HT1080 (cell line): ENCODE measurements at places on chromosomes 6 and 20. TPM values are rescaled to one million over a fixed set of nuclear protein-coding genes. Genes with fewer than 3 reads are reported as not detected.
A peak's percentile ranks its signal among the peaks of the same experiment; 100 is the strongest.

DNA sequence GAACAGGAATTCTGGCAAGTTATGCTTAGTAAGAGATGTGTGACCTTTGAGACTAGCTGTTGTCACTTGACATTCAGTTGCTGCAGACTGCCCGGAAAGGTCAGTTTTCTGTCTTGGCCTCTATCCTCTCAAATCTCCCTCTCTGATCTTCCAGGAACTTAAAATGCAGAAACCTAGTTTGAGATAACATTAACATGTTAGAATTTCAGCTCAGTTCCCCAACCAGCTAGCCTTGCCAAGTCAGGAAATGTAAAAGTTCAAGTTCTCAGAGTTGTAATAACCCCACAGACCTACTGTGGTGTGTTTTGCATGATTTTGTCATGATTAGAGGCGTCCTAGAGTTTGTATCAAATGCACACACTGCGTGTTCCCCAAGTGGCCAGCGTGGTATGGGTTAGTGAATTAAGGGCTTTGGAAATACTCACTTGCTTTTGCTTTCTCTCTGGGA is 46.6 kb downstream of the DUSP22 start:
- no peak for DNase-seq

DNA sequence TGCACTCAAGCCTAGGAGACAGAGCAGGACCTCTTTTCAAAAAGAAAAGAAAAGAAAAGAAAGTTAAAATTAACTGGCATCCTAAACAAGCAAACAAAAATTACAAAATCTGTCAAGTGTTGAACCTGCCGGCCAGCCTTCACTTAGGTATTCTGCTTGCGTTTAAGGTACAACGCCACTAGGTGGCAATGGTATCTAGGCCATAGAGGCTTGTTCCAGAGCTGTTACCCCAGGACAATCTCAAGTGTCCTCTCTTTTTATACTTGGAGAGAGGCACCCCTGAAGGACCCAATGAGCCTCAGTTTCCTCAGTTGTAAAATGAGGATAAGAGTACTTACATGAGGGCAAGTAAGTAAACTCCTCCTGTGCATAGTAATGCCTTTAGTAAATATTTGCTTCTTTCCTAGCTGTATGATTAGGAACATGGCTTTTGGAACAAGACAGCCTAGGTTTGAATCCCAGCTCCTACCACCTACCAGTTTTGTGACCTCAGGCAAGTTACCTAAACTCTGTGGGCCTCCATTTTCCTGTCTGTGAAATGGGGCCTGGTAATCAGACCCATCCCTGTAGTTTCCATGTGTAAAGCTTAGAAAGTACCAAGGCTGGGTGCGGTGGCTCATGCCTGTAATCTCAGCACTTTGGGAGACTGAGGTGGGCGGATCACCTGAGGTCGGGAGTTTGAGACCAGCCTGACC is 5.8 kb upstream of the PACSIN1 start:
- DNase-seq: no peak

DNA sequence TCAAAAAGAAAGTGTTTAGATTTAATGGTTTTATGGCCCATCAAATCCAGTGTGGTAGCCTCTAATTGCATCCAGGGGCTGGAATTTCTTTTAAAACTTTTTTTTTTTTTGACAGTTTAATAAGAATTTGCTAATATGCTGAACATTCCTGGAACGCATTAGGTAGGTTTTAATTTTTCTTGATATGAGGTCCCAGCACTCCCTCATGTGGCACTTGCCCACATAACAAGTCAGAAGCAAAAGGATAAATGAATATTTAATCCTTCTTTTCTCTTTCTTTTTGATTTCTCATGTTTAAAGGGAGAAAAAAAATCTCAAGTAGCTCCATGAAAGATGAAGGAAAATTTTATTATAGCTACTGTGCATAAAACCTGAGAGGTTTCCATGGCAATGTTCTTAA is 13.5 kb downstream of the HAO1 start:
- peak; percentile 50 for DNase-seq

DNA sequence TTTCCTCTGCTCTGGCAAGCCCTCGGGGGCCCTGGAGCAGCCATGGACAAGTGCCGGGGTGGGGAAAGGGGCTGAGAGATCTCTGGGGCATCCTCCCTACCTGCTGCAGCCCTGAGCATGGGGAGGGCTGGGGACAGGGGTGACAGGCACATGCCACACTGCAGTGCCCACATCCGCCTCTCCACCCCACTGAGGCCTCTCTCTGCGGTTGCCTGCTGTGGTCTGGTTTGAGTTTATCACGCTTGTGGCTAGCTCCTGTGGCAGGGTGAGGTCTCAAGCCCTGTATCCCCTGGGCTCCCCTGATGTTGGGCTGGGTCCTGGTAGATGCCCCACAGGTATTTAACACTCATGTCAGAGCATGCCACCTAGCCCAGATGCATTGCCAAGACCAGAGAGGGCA is 52.9 kb upstream of the MLN start:
- DNase-seq: peak; percentile 17

DNA sequence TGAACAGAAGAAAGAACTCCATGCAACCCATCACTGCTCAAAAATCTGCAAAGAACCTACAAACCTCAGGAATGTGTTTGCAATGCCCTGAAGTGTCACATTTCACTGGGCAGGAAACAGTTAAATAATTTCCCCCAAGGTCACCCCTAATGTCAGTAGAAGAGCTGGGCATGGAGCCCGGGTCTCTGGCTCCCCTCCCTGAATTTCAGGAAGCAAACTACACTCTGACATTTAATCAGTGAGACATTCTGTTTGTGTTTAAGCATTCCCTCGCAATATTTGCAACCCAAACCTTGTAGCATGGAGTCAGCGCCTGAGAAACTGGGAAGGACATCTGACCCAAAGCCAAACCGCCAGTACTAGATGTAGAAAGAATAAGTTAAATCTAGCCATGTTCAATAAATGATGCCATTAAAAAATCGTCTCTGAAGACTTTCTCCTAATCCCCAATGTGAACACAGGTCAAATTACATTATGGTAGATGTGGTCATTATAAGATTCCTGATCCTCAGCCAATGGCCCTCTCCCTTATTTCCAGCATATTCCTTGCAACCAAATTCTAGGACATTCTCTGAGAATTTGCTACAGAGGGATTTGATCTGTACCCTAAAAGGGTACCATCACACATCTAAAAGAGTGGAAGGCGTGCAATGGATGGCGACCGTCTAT is 91.2 kb upstream of the ADTRP start:
- DNase-seq: peak; percentile 77

GRCh38 chr6:136318676-136319075 is 29.0 kb upstream of the BCLAF1 start:
- DNase-seq: no peak

- DNase-seq: no peak
These were observed 157.4 kb downstream of the OPRM1 start for GRCh38 chr6:154196333-154196885.

The TMEM217 gene
- 0.37 and 3.4 TPM in 2 replicates for total RNA-seq

The TLDC2 gene
- total RNA-seq: not detected in 2 replicates

DNA sequence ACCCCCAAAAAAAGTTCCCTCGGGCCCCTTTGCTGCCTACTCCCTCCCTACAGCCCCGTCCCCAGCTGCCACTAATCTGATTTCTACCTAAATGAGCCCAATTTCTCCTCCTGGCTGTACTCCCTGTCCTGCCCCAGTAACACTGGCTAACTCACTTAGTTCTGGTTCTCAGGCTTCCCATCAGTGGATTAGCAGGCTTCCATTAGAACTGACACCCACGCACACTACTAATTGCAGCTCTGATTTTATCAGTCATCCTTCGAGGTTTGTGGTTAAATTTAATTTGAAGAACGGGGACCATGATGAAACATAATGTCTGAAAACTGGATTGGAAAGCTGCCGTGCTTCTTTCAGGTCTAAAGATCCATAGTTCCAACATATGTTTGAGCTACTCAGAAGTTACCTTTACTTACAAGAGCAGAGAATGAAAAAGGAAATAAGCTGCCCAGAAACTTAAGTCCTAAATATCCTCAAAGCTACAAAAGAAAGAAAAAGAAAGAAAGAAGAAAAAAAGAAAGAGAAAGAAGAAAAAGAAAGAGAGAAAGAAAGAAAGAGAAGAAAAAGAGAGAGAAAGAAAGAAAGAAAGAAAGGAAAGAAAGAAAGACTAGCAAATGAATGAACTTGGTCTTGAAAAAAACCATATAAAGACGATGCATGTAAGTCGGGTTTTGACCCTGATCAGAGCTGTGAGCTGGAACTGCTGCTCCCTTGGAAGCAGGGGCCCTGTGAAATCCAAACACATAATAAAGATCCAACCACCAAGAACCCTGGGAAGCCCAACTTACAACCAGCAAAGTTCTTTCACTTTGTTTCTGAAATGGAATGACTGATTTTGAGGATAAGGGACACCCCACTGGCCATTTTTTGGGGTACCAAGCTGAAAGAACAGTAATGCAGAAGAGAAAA is 51.7 kb downstream of the CNKSR3 start:
- DNase-seq: no peak

- DNase-seq: peak; percentile 25
These were observed 369.0 kb downstream of the THBS2 start for GRCh38 chr6:168884646-168885086.

The E2F1 gene
- total RNA-seq: 37.1 and 48.7 TPM in 2 replicates

GRCh38 chr6:152290693-152291092 is 346.5 kb downstream of the SYNE1 start:
- DNase-seq: no peak

GRCh38 chr6:170455335-170455979 is 97.7 kb downstream of the PSMB1 start:
- DNase-seq: no peak

GRCh38 chr6:167474171-167474570 is 149.3 kb downstream of the TTLL2 start:
- DNase-seq: no peak

The AIF1 gene
- not detected in 2 replicates for total RNA-seq

DNA sequence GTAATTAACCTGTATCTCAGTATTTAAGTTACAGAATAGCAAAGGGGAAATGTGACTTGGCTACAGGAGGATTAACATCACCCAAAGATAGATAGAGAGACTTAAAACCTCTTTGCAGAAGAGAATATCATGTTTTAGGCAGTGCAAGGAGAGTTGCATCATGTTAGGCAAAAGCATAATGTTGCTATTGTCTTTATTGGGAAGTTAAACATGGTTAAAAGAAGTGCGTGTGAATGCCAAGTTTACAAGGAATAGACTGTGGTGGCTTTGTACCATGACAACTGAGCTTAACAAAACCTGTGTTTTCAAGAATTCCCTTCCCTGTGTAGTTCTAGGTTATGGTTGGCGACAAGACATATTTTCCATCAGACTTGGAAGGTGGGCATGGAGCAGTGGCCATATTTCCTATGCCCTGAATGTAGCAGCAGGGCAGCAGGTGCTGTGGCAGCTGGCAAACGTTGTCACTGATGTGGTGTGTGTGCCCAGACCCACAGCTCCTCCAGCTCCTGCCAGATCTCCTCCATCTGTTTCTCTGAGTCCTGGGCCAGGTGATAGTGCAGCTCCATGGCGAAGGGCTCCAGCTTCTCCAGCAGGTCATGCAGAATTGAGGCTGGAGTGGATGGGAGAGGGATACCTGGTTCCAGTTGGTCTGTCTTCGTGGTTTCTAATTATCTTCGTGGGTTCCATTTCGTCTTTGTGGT is 163.3 kb downstream of the QRSL1 start:
- DNase-seq: no peak

DNA sequence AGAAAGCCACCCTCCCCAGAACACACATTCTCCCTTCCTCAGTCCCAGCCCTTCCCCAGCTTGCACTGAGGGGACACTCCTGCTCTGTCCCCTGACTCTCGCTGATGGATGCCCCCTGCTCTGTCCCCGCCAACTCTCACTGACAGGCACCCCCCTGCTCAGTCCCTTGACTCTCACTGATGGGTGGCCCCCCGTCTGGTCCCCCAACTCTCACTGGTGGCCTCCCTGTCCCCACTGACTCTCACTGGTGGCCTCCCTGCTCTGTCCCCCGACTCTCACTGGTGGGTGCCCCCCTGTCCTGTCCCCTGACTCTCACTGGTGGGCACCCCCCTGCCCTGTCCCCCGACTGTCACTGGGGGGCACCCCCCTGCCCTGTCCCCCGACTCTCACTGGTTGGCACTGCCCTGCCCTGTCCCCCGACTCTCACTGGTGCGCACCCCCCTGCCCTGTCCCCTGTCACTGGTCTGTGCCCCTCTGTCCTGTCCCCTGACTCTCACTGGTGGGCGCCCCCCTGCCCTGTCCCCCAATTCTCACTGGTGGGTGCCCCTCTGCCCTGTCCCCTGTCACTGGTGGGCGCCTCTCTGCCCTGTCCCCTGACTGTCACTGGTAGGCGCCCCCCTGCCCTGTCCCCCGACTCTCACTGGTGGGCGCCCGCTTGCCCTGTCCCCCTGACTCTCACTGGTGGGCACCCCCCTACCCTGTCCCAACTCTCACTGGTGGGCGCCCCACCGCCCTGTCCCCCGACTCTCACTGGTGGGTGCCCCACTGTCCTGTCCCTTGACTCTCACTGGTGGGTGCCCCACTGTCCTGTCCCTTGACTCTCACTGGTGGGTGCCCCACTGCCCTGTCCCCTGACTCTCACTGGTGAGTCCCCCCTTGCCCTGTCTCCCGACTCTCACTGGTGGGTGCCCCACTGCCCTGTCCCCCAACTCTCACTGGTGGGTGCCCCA is 60.9 kb downstream of the GINS1 start:
- DNase-seq: no peak

GRCh38 chr6:37202788-37203491 is 33.0 kb downstream of the PIM1 start:
- DNase-seq: no peak

DNA sequence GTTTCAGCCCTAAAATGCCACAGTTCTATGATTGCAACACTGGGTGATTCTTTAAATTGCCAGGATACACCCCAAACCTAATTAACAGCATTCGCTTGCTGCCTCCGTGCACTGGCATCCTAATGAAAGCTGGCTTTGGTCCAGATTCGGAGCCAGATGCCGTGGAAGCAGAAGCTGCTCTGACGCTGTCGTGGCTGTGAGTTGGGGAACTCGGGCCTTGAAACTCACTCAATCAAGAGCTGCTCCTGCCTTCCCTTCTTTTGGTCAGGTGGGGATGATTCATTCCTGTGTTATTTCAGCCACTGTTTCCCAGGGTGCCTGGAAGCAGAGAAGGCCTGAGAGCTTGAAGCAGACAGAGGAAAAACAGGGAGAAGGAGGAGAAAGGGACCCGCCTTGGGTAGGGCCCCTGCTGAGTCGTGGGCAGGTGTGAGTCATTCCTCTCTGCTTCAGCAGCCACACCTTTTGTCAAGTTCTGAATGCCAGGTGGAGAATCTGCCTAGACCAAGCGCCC is 36.2 kb upstream of the DSP start:
- peak; percentile 99 for DNase-seq

GRCh38 chr6:43702171-43702533 is 14.6 kb upstream of the MRPS18A start:
- no peak for DNase-seq

The C20orf202 gene
- total RNA-seq: not detected in 2 replicates

The RIMS1 gene
- total RNA-seq: 0.06 and 0.07 TPM in 2 replicates
